ENCODE measurements at places on chromosomes 1 and 21. TPM values are rescaled to one million over a fixed set of nuclear protein-coding genes. Genes with fewer than 3 reads are reported as not detected.

Gene EVA1C
- total RNA-seq = 43.3 TPM

Gene IVL
- not detected for total RNA-seq

Gene ARTN
- 2.7 TPM for total RNA-seq

Gene APH1A
- 42.3 TPM for total RNA-seq

Gene FMO2
- total RNA-seq = 46.8 TPM

Gene CHRM3
- total RNA-seq = 47.1 TPM

GRCh38 chr1:202063093-202063492 lies 52.7 kb downstream of the ELF3 start:
- no peak for DNase-seq

GRCh38 chr1:59833022-59833421 lies 18.3 kb downstream of the HOOK1 start:
- DNase-seq = no peak

DNA sequence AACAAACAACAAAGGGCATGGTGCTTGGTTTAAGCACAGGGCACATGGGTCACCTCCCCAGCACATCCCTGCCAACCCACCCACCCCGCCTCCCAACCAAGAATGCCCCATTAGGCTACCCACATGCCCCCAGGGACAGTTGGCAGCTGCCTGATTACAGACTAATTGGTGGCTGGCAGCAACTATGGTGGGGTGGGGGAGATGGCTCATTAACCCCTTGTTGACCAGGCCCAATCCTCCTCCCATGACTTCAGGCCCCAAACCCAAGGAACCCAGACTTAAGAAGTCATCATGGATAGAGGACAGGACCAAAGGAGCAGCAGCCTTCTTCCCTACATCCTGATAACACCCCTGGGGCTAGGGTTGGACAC lies 1.3 kb downstream of the RIMS3 start:
- no peak for DNase-seq

- no peak for DNase-seq
These were observed 264.6 kb downstream of the DUSP10 start for GRCh38 chr1:221477252-221477651.

DNA sequence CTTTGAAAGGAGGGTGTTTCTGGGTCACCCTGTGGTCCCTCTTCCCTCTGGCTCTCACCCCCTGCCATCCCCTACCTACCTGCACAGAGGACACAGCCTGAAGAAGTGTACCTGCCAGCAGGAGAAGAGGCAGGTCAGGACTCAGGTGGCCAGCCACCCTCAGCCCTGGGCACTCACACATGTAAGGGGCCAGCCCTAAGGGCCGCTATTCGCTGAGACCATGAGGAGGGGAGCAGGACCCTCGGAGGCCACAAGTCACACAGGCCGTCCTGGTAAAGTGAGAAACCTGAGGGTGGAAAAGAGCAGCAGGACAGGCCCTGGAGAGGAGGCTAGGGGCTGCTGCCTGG lies 1.2 kb downstream of the ZNF692 start:
- no peak for DNase-seq
